ENCODE measurements at places on chromosomes 12 and 14. TPM values are rescaled to one million over a fixed set of nuclear protein-coding genes. Genes with fewer than 3 reads are reported as not detected.

CLEC9A gene
- not detected for total RNA-seq

EPYC gene
- not detected for total RNA-seq

CCDC177 gene
- 2.9 TPM for total RNA-seq

MANSC4 gene
- not detected for total RNA-seq

NOC4L gene
- 40.3 TPM for total RNA-seq

DNA sequence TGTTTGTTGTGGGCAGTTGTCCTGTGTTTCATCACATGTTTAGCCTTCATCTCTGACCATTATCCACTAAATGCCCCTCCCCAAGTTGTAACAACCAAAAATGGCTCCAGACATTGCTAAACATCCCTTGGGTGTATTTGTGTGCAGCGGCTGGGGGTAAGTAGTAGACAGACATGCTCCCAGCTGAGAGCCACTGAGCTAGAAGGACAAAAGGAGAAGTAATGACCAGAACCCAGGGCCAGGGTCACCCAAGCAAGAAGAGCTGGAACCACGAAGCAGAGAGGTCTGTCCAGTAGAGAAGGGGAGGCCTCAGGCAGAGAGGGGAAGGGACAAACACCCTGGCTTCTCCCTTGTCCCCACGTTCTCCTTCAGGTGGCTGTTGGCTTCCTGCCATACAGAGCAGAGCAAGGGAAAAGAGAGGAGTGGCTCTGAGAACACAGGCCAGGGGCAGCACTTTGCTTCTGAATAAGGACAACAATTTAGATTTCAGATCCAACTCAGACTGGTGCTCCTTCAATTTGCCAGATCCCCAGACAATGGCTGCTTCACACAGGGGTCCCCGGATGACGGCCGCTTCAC lies 55.2 kb downstream of the NDUFA12 start:
- H3K27ac ChIP-seq, result no peak overlapping the region
- H3K4me3 ChIP-seq, result no peak overlapping the region
- H3K27me3 ChIP-seq, result no peaks in the 10 kb centered on the region
- no peak for DNase-seq
- no peaks in the 10 kb centered on the region for H3K4me1 ChIP-seq

GRCh38 chr14:70908935-70909641 lies 1.8 kb downstream of the PCNX1 start:
- peak overlapping the region; percentile 62 for H3K4me3 ChIP-seq
- no peak for DNase-seq
- H3K4me1 ChIP-seq, result peaks cover 6% of the 10 kb centered on the region
- no peak overlapping the region for H3K27ac ChIP-seq
- no peaks in the 10 kb centered on the region for H3K36me3 ChIP-seq

- H3K27ac ChIP-seq, result no peak overlapping the region
- DNase-seq, result no peak
- no peaks in the 10 kb centered on the region for H3K36me3 ChIP-seq
- H3K27me3 ChIP-seq, result no peaks in the 10 kb centered on the region
Measured at GRCh38 chr14:100871234-100872186, 32.0 kb downstream of the RTL1 start.

Measured in H1 (cell line).